ENCODE measurements at places on chromosomes 16 and 17.

- DNase-seq = no peak
Measured at GRCh38 chr16:22847100-22847499, 33.1 kb downstream of the HS3ST2 start.

DNA sequence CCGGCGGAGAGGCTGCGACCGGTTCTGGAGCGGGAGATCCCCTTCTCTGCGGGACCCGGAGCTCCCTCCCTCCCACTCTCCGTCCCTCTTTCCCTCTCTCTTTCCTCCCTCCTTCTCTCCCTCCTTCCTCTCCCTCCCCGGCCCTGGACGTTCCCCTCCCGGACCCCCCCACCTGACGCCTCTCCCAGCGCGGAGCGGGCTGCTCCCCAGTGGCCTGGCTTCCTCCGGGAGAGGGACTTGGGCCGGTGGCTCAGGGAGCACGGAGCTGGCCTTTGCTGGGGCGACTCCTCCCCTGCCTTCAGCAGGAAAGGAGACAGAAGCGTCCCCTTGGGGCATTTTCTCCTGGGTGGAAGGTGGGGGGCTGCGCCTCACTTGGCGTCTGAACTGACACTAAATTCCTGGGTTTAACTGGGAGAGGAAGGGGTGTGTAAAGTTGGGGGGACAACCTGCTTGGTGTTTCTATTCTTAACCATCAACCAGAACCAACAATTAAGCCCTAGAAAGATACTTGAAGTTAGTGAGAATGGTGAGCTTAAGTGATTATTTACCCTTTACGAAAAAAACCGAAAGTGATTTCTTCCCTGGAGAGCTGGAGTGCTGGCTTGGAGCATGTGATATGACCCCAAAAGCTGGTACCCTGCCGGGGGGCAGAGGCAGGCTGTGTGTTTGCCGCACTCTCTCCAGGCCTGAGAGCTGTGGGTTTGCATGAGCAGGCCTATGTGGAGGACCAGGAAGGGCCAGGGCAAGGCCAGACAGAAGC is 775 bp downstream of the SPIRE2 start:
- no peak for DNase-seq

DNA sequence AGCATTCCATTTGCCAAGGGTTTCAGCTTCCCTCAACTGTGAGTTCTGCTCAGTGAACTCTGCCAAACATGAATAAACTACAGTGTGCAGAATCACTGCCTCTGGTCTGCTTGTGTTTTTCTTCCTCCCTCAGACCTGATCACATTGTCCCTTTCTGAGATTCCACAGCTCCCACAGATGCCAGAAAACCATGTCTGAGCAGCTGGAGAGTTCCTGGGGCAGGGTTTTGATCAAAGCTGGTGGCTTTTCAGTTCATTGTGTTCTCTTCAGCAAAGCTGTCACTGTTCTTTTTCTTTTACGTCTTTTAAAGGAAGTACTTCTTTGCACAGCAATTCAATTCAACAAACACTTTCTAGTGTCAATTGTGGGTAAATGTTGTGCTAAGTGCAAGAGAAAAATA is 555.8 kb downstream of the RBFOX1 start:
- no peak for DNase-seq

- no peak for DNase-seq
Measured at GRCh38 chr17:48486557-48486956, 44.3 kb downstream of the HOXB1 start.

DNA sequence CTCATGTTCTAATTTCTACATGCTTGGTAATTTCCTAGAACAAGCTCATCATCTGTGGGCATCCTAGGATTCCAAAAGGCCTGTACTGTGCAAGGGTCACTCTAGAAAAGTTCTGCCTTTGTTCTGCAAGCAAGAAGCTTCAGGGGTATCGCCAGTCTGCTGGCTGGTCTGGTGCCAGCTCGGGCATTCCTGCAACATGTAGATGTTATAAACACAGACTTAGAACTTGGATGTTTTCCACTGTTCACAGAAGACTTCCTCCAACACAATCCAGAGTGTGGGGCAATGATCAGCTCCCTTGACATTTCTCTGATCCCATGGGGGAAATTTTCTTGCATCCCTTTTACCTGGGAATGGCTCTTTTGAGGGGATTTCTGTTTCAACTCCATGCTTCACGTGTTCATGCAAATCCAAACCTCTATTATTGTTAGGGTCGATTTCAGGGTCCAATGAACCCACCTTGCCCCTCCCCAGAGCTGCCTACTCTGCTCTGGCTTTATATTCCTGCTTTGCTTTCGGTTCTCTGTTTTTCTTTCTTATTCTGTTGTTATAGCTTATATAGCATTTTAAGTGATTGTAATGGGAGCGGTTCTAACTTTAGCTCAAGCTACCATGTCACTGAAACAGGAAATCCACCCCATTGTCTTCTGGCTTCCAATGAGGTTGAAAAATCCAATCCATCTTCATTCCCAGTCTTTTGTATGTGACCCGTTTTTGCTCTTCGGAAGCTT is 25.3 kb downstream of the UBE2O start:
- DNase-seq = no peak

DNA sequence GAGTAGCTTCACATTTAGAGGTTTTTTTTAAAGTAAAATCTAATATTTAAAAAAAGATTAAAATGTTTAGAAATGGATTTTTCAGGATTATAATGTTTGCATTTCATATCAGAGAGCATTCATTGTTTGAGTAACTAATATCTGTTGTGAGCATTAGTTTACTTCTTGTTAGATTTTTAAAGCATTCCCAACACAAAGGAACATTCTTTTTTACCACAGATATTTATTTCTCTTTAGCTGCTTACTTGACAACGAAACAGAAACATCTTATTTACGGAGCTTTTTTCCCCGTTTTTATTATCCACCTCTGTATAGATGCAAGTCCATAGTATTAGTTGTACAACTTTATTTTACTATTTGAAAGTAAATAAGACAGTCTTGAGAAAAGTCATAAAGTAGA is 53.0 kb downstream of the NFAT5 start:
- DNase-seq = no peak

DNA sequence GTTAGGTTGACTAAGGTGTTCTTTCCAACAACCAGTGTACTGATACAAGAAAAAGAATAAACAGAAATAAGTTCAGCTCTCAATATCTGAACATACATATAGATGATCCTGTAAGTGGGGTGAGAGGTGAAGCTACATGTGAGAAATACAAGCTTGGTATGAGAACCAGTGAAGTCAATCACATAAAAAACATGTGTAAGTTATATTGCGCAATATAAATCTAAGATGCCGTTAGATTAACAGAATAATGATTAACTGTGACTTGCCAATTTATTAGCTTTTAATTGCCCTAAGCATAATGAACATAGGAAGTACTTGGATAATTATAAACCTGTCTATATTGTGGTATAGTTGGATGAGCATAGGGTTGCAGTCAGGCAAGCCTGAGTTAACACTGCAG is 1597.1 kb upstream of the GOT2 start:
- DNase-seq = no peak

- DNase-seq = no peak
Measured at GRCh38 chr17:44314869-44315661, 6.7 kb downstream of the RUNDC3A start.

GRCh38 chr17:60224064-60224463 is 74.3 kb downstream of the CA4 start:
- DNase-seq = no peak

DNA sequence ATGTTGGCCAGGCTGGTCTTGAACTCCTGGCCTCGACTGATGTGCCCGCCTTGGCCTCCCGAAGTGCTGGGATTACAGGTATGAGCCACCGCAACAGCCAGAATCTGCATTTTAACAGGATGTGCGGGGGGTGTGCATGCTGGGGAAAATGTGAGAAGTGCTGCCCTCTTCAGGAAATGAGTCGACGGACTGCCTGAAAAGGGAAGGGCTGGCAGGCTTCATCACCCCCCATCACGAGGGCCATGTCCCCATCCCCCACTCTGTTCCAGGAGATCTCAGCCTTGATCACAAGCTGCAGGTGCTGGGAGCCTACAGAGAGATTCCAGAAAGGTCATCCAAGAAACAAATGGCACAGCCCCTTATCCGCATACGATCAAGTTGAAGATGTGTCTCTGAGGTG is 195.3 kb upstream of the RPL38 start:
- DNase-seq = no peak

GRCh38 chr17:74471341-74471740 is 4.9 kb downstream of the CD300A start:
- no peak for DNase-seq

GRCh38 chr17:3913531-3914311 is 2.5 kb downstream of the P2RX1 start:
- DNase-seq = peak; percentile 71

DNA sequence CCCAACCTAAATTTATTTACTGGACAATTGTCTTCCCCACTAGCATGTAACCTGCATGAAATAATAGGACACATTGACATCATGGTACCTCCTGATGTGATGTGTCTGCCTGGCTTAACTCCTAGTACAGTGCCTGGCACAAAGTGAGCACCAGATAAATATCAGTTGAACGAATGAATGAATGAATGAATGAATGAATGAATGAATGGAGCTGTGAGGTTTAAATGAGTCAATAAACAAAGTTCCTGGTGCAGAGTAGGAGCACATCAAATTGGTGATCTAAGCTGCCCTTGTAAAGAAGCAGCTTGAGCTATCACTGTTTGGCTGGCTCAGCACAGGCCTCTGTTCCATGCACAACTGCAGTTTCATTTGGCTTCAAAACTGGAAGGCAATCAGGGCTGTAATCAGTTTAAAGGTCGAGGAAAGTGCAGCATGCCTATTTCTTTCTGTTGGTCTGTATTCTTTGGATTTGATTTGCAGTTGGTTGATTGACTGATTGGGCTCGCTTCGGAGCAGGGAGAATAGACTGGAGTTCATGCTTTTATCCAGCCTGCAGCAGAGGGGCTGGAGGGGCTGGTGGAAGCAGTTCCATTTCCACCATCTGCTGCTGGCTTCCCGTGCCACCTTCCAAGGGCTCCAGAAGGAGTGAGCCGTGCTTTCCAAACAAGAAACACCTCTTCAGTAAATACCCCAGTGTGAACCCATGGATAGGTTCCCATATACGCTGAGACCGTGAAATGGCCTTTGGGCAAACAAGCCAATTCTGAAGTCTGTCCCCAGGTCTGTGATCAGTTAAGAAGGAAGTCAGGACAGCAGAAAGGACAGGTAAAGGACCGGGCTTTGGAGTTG is 54.6 kb downstream of the GPRC5B start:
- DNase-seq = no peak

DNA sequence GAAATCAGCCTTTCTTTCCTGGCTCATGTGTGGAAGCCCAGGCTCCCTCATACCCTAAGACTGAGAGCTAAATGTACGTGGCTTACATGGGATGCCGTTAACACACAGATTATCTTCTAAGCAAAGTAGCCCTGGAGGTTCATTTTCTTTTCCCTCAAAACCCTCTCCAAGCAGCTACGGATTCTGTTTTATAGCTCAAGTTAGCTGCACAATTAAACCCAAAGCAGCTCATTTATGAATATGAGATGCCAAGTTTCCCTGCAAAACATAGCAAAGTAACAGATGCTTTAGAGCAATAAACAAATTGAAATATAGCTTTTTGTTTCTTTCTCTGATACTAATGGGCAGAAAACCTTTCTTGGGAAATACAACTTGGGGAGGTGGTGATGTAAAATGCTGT is 72.0 kb downstream of the HS3ST2 start:
- no peak for DNase-seq

DNA sequence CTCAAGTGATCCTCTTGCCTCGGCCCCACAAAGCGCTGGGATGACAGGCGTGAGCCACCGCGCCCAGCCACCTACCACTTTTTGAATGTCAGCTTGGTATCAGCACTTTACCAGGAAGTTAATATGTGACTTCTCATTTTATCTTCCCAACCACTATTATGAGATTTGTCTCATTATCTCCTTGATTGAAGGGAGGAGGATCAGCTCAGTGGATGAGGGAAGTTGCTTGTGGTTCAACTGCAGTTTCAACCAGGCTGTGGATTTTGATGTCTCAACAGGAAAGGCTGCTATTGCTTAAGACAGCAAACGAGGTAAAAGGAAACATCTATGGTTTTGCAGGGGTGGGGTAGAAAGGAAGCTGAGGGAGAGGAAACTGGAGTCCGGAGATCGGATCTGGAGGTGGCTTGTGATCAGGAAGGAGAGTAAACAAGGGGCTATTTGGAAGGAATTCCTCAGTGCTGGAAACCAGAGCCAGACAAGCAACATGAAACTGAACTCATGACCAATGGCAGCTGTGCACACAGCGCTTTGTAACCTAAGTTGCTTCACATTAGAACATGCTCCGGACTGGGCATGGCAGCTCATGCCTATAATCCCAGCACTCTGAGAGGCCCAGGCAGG is 180.5 kb downstream of the VPS53 start:
- no peak for DNase-seq

GRCh38 chr16:78628461-78629045 is 529.1 kb downstream of the WWOX start:
- no peak for DNase-seq

- DNase-seq = no peak
Measured at GRCh38 chr16:35734728-35735402, 2275.5 kb downstream of the TP53TG3F start.

- no peak for DNase-seq
Measured at GRCh38 chr16:78137782-78138616, 38.5 kb downstream of the WWOX start.

- DNase-seq = no peak
Measured at GRCh38 chr16:59773330-59773729, 1039.2 kb upstream of the GOT2 start.

DNA sequence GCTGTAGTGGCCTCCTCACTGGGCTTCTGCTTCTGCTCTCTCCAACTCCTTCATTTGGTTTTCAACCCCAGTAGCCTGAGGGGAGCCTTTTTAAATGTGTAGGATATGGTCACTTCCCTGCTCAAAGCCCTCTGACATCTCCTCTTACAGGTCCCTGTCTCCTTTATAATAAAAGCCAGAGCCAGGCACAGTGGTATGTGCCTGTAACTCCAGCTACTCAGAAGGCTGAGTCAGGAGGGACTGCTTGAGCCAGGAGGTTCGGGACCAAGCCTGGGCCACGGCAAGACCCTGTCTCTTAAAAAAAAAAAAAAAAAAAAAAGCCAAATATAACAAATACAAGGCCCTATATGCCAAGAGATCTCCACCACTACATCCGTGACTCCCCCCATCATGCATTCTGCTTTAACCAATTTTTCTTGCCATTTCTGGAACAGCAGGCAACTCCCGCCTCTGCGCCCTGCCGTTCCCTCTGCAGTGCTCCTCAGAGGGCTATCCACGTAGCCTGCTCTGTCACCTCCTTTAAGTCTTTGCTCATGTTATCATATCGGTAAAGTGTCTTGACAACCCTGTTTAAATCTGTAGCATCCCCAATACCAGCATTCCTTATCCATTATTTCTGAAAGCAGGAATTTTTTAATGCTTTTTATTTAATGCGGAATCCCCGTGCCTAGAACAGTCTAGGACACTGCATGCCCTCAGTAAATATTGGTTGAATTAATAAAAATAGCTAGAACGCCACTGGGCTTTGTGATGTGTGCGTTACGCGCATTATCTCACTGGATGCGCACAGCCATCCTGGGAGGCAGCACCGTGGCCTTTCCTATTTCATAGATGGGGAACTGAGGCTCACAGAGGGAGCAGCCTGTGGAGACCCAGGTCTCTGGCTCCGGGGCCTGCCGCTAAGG is 9.5 kb downstream of the ZNF771 start:
- DNase-seq = no peak

DNA sequence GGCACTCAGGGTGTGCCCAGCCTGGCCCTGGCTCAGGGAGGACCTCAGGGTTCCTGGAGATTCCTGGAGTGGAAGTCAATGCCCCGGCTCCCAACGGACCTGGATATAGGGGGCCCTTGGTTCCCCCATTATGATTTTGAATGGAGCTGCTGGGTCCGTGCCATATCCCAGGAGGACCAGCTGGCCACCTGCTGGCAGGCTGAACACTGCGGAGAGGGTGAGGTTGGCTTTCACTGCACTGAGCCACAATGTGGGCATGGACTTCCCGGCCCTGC is 23.6 kb downstream of the USP6 start:
- DNase-seq = no peak
